ENCODE measurements at places on chromosomes 12 and 14. TPM values are rescaled to one million over a fixed set of nuclear protein-coding genes. Genes with fewer than 3 reads are reported as not detected.

DNA sequence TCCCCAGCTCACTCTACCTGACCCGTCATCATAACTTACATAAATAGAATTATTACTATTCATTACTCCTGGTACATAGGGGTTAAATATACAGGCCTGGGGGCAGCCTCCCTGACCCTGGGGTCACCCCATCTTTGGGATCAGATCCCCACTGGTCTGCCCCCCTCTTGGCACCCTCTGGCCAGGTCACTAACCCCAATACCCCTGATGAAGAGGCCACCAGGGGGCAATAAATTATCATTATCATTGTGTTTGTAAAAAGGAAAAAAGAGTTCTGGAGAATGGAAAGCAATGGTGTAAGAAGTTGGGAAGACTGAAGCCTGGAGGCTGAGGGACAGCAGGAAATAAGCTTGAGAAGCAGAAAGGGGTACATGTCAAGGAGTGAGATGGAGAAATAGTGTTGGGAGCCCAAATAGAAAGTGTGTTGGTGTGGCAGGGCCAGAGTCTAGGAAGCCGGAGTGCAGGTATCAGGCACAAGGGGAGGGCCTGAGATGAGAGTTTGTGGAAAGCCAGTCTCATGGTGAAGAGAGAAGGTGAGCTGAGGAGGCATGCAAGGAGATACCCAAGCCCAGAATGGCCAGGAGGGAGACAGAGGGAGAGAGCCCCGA is 6.1 kb upstream of the AAAS start:
- DNase-seq: no peak

GRCh38 chr12:130846369-130846768 is 7.3 kb upstream of the STX2 start:
- no peak for DNase-seq

DNA sequence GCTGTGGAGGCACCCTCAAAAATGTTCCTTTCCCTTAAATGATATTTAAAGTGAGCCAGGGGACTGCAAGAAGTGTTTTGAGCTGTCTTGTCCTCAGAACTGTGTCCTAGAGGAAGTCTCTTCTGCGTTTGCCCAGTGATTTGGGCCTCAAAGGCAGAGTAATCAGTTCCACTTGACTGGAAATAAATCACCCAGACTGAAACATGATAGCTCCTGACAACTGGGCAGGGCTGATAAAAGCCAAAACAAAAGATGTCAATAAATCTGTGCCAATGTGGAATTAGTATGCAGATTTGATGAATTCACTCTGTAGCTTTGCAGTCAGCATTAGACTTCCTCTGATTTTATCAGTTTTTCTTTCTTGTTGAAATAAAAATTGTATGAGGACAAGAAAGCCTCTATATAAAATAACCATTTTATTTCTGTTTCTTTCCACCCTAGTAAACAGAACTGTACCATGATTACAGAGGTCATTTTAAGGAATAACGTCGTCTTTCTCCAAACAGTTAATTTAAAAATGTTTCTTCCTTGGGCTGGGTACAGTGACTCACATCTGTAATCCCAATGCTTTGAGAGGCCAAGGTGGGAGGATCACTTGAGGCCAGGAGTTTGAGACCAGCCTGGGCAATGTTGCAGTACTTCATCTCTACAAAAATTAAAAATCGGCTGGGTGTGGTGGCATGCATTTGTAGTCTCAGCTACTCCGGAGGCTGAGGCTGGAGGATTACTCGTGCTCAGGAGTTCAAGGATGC is 180.8 kb downstream of the ERC1 start:
- DNase-seq: peak; percentile 24

- DNase-seq: no peak
These were observed 100.9 kb downstream of the EPS8 start for GRCh38 chr12:15688202-15688736.

DNA sequence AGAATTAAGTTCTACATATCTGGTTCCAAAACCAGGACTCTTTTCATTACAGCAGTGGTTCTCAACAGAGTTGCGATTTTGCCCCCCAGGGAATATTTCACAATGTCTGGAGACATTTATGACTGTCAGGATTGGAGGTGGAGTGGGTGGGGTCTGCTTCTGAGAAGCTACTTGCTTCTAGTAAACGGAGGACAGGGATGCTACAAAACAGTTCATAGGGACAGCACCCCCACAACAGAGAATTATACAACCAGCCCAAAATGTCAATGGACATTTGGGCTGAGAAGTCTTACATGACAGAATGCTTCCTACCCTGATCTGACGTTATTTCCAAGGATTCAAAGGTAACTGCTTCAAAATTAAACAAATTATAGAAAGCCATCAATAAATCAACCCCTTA is 739 bp upstream of the SPATA7 start:
- no peak for DNase-seq

DNA sequence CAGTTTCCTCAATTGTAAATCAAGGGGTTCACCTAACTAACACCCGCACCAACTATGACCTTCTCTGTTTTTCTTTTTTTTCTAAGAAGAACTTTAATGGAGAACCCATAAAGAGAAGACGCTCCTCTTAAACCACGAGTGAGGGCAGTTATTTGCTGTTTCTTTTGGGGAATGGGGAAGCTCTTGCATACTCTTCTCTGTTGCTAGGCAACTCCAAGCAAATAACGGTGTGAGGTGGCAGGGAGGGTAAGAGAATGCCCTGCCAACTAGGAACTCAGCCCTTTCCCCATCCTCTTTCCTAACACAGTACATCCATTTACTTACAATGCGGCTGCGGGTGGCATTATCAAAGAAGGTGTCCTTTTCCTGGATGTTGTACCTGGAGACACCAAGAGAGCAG is 114.9 kb downstream of the ANO2 start:
- DNase-seq: no peak

The IFNG-AS1 gene
- total RNA-seq: not detected

The AKAP3 gene
- total RNA-seq: 0.79 TPM

The GPR137C gene
- total RNA-seq: 1.6 TPM

The GARIN6 gene
- total RNA-seq: not detected
